Left forelimb (tissue), 1 donor: ENCODE measurements at places on chromosomes 1 and 21.
A peak's percentile ranks its signal among the peaks of the same experiment; 100 is the strongest.

- no peak for DNase-seq
These were observed 443.7 kb downstream of the PTPRU start for GRCh38 chr1:29679828-29680558.

GRCh38 chr1:8712413-8713231, 104.8 kb downstream of the RERE start:
- no peak for DNase-seq

DNA sequence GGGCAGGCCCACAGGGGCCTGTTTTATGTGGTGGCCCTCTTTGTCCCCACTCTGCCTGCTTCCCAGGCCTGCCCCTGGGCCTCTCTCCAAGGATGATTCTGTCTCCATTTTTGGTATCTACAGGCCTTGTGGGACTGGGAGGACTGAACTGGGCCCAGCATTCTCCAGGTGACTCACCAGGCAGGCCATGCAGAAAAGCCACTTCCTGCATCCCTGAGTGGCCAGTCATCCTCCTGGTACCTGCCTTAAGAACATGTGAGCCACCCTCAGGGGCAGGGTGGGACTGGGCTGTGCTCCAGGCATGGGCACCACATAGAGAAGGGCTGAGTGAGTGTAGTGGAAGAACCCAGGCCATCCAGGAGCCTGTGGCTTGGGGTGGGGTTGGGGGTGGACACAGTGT, 20.0 kb upstream of the BCAR3 start:
- DNase-seq = peak; percentile 34

DNA sequence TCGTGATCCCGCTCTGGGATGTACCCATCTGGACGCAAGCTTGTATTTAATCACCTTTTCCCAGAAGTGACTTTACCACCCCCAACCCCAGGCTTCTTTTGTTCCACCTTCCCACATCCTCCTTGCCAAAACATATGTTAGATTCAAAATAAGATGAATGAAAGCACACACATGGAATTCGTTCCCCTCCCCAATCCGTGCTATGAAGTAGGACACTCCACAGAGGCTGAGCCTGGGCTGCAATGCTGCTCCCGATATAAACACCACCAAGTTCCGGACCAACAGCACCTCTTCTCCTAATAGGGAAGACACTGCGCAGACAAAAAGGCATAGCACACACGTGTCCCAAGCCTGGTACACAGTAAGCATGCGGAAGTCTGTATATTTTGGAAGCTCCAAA, 86.1 kb downstream of the CLSTN1 start:
- no peak for DNase-seq

- DNase-seq = no peak
These were observed 7.0 kb downstream of the TMEM63A start for GRCh38 chr1:225875044-225875815.

GRCh38 chr1:214989341-214989740, 93.2 kb upstream of the KCNK2 start:
- no peak for DNase-seq

- DNase-seq = no peak
These were observed 3.5 kb downstream of the HDGF start for GRCh38 chr1:156747742-156748669.

- DNase-seq = no peak
These were observed at the start of gene ACTL8 for GRCh38 chr1:17755120-17755519. ACTL8 (plus strand) TSS chr1:17755333; CDS start chr1:17823009, 67,676 bp downstream.

DNA sequence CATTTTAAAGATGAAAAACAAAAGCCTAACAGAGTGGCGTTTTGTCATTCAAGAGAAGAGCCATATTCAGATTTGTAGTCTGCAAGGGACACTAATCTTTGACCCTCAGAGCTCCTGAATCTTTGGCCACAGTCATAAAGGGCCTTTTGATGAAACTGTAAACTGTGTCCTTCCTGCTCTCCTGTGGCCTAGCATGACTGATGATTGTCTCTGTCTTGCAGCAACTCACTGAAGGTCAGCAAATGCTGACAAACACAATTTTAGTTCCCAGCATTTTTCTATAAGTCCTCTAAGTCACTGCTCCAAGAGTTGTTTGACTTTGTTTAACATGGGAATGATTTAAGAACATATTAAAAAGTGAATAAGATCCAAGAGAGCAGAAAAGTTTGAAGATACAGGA, 55.3 kb upstream of the PRELP start:
- DNase-seq = no peak

- no peak for DNase-seq
These were observed 5.6 kb upstream of the LACTBL1 start for GRCh38 chr1:22978299-22978698.

- DNase-seq = no peak
These were observed 280.9 kb downstream of the TPR start for GRCh38 chr1:186094172-186094571.

- no peak for DNase-seq
These were observed 22.0 kb downstream of the CNST start for GRCh38 chr1:246588159-246588721.

DNA sequence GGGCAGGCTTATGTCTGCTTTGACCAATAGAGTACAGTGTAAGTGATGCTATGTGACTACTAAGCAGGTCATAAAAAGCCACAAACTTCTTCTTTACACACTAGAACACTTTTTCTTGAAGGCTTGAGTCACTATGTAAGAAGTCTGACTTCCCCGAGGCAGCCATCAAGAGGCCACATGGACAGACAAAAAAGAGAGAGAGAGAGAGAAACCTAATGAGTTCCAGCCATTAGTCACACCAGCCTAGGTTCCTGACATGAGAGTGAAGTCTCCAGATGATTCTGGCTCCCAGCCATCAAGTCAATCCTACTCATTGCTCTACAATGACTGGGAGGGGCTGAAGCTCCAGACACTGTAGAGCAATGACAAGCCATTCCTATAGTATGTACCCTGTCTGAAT, 101.4 kb downstream of the LHX9 start:
- no peak for DNase-seq

DNA sequence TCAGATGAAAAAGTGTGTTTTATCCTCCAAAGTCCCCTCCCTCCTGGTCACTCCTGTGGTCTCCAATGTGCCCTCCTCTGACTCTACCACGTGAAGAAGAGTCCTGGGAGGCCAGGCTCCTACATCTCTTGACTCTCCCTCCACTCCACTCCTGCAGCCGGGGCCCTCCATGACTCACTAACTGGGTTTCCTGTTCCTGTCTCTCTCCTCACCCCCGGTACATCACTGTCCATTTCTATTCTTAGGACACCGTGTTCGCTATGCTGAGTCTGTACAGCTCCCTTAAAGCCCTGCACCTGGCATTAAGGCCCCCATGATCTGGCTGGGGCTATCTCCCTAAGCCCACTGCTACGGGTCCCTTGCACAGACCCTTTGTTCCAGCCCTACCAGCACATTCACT, 93.4 kb downstream of the BCAR3 start:
- no peak for DNase-seq

DNA sequence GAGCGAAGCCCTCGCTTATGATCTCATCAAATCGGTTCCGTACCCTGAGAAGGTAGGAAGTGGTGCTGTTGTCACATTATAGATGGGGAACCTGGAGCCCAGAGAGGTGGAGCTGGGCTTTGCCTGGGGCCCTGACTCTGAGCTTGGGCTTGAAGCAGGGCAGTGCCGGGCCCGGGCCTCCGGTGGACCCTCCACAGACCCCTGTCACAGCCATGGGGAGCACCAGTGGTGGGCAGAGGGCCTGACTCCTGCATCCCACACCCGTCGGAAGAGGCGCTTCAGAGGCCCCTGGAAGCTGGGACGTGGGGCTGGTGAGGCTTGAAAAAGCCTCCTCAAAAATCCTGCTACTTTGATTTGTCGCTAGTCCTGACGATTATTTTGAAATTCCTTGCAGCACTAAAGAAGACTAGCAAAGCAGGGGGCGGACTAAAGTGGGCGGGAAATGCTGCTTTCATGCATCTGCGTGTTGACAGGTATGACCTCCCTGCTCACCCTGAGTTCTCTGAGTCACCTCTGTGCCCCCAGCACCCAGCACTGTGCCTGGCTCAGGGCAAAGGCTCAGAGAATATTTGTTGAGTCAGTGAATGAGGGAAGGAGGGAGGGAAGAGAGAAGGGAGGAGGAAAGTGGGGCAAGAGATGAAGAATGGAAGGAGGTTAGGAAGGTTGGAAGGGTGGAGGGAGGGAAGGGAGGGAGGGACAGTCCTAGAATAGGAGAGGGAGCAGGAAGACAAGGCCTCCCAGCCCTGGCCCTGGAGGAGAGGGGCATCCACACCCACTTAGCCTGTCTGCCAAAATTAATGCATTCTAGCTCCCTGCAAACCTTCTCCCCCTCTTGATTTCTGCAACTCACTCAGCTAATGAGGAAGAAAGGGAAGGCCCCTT, 262.8 kb upstream of the VAMP3 start:
- no peak for DNase-seq

DNA sequence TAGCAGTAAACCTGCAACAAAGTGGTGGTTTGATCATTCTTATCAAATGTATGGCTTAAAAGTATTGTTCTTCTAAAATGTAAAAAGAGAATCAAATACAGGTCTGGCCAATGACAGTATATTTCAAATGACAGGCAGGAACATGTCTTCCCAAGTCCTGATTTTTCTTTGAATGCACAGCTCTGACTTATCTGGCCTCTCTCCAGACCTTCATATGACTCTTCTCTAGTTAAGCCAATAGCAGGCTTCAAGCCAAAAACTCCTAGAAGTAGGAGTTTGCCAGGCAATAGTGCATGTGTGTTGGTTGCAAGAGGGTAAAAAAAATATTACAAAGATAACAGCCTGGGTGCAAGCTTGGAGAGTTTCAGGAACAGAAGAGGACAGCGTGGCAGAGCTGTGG, 345.5 kb downstream of the SMYD3 start:
- DNase-seq = no peak

DNA sequence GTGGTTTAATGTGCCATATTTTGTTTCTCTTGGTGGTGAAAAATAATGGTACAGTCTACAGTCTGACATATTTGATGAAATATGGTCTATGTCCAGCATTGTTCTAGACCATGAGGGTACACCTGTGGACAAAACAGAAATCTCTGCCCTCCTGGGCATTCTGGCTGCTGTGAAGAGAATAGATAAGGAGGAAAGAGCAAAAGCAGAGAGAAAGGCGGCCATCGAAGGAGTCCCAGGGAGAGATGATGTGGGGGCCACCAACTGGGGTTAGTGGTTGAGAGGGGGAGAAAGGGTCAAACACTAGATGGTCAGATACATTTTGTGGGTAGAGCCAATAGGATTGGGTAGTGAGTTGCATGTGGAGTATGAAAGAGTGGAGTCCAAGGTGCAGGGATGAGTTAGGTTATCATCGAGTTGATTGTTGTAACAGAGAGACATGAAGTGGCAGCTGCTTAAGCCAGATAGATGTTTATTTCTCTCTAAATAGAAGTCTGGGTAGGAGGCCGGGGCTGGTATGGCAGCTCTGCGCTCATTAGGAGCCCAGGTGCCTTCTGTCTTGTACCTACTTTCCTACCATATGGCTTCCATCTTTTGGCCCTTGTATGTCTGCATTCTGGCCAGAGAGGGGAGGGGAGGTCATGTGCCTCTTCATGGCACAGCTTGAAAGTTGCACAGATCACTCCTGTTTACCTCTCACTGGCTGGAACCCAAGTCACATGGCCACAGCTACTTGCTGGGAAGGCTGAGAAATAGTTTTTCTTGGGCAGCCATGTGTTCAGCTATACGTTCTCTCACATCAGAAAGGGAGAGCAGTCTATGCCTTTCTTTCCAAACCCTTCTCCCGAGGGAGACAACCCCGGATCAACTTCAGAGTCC, 13.0 kb downstream of the UBE4B start:
- no peak for DNase-seq

DNA sequence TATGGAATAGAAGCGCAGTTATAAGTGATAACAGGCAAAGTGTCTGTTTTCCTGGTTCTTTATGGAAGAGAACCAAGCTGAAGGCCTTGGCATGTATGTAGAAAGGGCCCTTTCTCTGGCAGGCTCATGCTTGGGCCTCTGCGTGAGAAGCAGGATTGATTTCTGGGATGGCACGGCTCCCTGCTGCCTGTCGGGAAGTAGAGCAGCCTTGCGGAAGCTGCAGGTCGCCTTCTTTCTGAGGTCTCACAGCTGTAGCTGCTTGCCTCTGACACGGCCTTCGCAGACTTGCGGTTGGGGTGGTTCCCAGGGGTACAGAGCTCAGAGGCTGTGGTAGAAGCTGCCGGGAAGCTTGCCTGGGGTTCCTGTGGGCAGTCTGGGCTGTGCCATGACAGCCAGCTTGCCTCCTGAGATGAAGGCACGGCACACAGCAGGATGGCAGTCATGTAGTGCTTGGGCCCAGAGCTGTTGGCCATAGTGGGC, 39.4 kb downstream of the TRAPPC10 start:
- DNase-seq = no peak

- no peak for DNase-seq
These were observed 9.1 kb downstream of the SMAP2 start for GRCh38 chr1:40382601-40383000.

- no peak for DNase-seq
These were observed 269.2 kb downstream of the NEGR1 start for GRCh38 chr1:72013161-72013560.

GRCh38 chr1:20496241-20496661, 10.2 kb upstream of the CAMK2N1 start:
- no peak for DNase-seq
